ENCODE measurements at places on chromosomes 7 and 10.
A peak's percentile ranks its signal among the peaks of the same experiment; 100 is the strongest.

- DNase-seq = peak; percentile 74
Observed at GRCh38 chr7:48389977-48390376, 218.7 kb downstream of the ABCA13 start.

- DNase-seq = no peak
Observed at GRCh38 chr10:86066696-86067095, 299.9 kb downstream of the GRID1 start.

- DNase-seq = peak; percentile 38
Observed at GRCh38 chr7:44177570-44178131, 11.6 kb downstream of the GCK start.

DNA sequence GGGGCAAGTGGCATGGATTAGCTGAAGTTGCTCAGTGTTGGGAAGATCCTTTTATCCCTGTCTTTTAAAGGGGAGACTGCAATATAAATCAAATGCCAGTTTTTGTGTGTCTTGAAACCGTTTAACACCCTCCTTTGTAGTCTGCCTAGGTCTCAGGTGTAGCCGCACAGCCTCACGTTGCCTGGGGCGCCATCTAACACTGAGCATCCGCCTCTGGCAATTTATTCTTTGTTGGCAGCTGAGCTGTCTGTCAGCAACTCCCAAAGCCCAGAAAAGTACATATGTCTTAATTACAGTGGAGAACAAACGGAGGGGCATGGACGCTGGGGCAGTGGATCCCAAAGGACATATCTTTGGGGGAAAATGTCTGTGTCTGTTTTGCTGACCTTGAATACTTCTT, 254.7 kb downstream of the STK31 start:
- DNase-seq = no peak
